ENCODE measurements at places on chromosomes 3 and 15.

- no peak for DNase-seq
Measured at GRCh38 chr15:47516558-47516957, 200.7 kb upstream of the SEMA6D start.

GRCh38 chr3:197242784-197243432, 55.5 kb downstream of the DLG1 start:
- DNase-seq: no peak

DNA sequence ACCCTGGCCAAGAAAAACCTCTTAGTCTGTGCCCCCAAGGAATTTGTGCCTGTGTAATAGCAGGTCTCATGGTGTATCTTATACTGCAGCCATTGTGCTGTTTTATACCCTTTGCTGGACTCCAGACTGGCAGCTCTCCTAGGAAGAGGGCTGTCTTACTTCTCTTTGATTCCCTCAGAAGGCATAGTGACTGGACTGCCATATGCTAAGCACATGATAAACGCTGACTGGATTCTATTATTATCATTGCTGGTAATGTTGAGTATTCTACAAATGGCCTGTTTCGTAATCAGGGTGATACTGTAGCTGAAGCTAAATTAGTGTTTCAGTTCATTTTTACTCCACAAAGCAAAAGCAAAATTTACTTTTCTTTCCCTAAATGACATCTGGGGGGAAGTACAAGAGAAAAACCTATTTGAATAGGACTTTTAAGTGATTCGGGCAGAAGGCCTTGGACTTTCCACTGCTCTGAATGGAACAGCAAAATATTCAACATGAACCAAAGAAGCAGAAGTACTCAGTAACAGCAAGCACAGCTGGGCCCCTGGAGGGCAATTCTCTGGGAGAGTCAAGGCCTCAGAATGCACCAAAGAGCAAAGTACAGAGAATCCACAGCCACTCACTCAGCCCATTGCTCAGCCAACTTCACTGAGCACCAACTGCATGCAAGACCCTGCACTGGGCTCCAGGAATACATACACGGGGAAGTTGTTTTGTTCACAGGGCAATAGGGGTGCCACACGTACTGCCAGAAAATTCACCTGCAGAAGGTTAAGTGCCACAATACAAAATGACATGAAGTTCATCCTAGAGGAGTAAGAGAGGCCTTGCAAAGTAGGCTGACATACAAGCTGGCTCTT, 7.9 kb upstream of the BCL2A1 start:
- DNase-seq: peak; percentile 69

GRCh38 chr3:12627370-12627769, 36.5 kb downstream of the RAF1 start:
- no peak for DNase-seq

DNA sequence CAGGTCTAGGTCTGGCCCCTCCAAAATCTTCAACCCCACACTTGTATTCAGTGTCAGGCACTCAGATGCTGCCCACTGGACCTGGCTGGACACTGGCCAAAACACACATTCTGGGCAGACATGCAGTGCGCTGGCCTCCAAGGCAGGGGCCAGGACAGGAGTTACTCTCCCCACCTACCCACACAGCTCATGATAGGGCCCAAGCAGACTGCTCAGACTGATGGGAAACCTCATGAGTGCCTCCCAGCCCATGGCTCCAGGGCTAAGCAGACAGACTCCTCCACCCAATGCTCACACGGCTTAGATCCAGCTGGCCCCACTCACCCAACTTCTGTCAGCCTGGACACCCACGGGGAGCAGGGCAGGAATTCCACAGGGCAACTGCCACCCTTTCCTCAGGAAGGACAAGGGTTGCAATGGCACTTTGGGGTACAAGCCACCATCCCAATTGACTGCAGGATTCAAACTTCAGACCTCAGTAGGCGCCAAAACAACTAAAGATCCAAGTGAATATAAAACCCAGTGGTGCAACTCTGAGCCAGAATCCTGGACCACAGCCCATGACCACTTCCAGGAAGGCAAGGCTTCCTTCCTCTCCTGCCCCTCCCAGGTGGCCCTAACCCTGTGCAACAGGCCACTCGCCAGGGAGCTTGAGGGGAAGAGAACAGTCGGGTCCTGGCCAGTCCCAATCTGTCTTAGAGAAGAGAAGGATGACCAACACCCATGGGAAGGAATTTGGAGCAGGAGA, 1.4 kb downstream of the LTF start:
- no peak for DNase-seq

- peak; percentile 49 for DNase-seq
Measured at GRCh38 chr15:74430510-74430951, 3.2 kb downstream of the SEMA7A start.

- DNase-seq: no peak
Measured at GRCh38 chr3:86814321-86814720, 176.6 kb downstream of the VGLL3 start.
